ENCODE measurements at places on chromosomes 4 and X.

DNA sequence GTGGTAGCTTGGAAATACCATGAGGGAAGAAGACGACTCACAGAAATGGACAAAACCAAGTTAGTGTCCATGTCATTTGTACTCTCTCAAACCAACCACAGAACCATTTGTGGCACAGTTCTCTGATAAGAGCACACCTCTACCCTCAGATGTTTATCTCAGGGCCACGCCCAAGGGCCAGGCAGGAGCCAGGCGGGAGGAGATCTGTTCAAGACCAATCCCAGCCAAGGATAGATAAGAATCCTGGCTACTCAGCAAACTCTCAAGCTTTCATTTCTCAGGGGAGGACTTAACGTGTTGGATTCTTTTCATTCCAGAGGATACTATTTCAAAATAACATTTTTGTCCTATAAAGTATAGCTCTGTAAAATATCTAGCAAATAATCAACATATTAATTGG lies 95.0 kb downstream of the NYX start:
- DNase-seq, result no peak

- DNase-seq, result no peak
Observed at GRCh38 chrX:107542500-107542899, 85.8 kb upstream of the PRPS1 start.

DNA sequence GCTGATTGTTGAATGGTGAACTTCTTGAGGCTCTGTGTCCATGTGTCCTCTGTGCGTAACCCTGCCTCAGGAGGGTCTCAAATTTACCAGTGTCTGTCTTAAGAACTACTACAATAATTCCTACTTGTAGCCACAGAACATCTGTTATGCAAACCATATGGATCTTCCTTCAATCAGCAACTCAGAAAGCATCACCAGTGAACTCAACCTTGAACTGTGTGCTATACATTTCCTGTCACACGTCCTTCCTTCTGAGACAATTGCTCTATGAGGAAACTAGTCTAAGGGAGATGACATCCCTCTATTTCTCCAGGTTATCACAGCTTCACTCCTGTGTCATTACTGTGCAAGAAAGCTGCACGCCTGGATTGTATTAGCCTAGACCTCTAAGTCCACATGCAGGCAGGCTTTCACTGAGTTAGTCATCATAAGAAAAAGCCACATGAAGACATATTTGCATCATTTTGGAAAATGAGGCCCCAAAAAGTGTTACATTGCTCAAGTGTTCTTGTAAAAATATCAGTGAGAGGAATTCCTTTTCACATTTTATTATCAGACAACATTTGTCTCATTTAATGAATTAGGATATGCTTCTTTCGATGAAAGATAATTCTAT lies 157.8 kb downstream of the AFF2 start:
- no peak for DNase-seq

- no peak for DNase-seq
Observed at GRCh38 chrX:71998836-71999509, 88.3 kb downstream of the NHSL2 start.

- DNase-seq, result no peak
Observed at GRCh38 chrX:116317409-116317808, 119.0 kb upstream of the SLC6A14 start.

DNA sequence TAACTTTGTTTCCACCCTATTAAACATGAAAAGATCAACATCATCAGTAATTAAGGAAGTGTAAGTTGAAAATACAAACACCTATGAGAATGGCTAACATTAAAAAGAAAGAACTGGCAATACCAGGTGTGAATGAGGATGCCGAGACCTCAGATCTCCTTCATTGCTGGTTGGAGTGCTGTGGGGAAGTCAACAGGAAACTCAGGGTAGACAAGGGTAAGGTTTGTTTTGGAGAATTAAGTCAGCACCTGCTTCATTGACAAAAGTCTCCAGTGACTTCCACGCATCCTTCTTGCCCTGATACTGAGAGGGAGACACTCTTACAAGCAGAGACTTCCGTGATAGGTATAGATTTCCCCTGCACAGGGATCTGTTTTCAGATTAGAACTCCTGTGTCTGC lies 106.1 kb downstream of the IRF2 start:
- DNase-seq, result no peak

- no peak for DNase-seq
Observed at GRCh38 chr4:77413766-77414165, 191.9 kb upstream of the CXCL13 start.

DNA sequence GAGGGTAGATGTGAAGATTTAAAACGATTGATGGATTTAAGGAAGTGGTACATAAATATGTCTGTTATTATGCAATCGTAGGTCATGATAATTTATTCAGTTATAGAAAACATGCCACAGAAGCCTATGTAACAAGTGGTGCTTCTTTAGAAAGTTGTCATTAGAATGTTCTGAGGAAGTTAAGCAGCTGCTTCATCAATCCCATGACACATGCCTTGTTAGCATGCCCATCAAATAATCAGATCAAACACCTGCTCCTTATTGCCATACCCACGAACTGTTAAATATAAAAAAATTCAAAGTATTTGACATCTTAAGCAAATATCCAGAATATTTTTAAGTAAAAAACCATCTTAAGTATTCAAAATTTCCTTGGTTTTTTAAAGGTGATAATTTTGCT lies 76.4 kb upstream of the MYOZ2 start:
- no peak for DNase-seq

GRCh38 chr4:39497909-39498726 lies 29.1 kb downstream of the UGDH start:
- no peak for DNase-seq

DNA sequence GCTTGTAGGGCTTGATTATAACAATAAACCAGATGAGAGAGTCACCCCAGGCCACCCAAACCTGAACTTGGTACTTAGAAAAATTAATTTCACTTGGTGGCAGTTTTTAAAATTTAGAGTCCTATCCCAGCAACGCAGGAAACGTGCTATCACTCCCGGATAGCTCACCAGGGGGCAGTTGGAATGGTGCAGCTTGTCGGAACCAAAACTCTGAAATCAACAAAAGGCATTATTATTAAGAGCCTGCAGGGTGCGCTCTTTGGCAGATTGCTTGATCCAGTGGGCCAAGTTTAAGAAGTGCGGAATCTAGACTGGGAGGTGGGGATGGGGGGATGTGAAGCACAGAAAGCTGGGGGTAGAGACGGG lies 2.4 kb downstream of the FRAS1 start:
- DNase-seq, result peak; percentile 4

GRCh38 chr4:1715002-1715758 lies 3.1 kb upstream of the SLBP start:
- no peak for DNase-seq

DNA sequence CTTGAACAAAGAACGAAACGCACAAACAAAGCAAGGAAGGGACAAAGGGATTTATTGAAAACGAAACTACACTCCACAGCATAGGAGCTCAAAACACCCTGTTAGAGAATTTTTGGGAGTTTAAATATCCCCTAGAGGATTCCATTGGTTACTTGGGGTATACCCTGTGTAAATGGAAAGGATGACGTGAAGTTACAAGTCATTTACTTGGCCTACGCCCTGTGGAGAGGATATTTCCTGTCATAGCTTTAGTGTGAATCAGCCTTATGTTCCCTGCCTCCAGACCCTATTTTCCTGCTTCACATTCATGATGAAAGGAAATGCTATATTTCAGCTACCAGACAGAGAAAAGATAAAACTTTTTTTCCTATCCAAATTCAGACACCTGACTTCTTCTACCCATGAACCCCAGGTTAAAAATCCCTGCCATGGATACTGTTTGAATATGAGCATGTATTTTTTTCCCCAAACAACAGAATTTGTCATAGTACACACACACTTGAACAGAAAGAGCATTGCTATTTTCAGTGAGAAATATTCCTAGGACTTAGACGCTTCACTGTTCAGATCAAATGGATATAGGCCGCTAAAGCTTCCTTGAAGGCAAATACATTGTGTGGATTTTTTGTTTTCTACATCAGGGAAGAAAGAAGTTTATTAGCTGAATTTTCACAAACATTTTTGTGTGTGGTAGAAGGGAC lies 20.4 kb downstream of the PIN4 start:
- DNase-seq, result peak; percentile 12

DNA sequence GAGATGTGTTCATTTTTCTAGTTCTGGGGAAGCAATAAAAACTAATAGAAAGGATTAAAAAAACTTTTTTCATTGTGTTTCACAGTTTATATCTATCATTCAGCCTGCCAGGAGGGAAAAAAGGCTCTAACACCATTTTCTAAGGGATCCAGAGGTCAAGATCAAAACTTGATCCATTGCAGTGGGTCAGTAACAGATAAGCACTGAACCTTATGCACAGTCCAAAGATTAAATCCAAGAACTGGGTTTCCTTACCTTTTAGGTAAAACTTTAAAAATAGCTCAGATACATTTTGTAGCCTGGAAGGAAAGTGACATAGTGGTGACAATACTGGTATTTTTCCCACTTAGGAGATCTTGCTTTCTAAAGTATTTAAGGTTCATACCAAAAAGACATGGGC lies 12.7 kb downstream of the MTTP start:
- DNase-seq, result no peak

- DNase-seq, result no peak
Observed at GRCh38 chr4:25180524-25181131, 20.4 kb upstream of the SEPSECS start.

GRCh38 chr4:137067735-137068134 lies 464.6 kb downstream of the PCDH18 start:
- no peak for DNase-seq

- no peak for DNase-seq
Observed at GRCh38 chr4:128385683-128386304, 98.2 kb upstream of the PGRMC2 start.
